ENCODE measurements at places on chromosomes 5 and 9.

- no peak for DNase-seq
Observed at GRCh38 chr9:131657037-131657377, 82.9 kb downstream of the RAPGEF1 start.

GRCh38 chr5:181239062-181239663 lies 4.5 kb downstream of the RACK1 start:
- DNase-seq, result no peak

DNA sequence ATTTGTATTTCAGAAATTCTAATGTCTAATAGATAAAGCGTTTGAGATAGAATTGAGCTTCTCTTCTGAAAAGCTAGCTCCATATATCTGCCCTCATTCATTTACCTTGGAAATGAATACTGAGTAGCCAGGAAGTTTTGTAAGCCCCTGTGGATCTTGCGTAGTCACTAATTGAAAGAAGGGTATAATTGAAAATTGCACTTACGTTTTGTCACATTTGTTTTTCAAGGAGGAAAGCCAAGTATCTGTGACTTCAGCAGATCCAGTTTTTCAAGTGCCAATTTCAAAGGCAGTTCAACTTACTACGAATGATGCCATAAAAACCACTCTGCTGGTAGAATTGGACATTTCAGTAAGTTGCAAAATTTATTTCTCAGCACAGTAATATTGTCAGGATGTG lies 14.0 kb downstream of the MTRR start:
- no peak for DNase-seq

DNA sequence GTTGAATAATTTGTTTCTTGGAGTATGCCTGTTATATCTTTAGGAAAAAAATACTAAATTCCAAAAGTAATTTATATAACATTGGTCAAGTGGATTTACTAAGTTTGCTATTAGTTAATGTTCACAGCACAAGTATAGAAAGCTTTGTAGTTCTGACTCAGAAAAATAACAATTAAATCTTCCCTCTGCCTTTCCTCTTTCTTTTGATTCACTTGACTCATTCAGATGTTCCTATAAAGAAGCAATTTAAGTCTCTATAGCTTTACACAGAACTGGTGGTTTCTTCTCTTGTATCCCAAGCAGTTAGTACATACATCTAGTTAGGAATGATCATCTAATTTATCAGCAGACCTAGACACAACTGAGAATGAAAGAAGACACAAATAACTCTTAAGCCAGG lies 4.5 kb upstream of the CDC42SE2 start:
- no peak for DNase-seq
